Activated CD8-positive, alpha-beta memory T cell treated with anti-CD3 and anti-CD28 coated beads for 48 hours (primary cell): ENCODE measurements at places on chromosomes 1 and 21.

GRCh38 chr21:31766899-31767298 lies 35.0 kb upstream of the SCAF4 start:
- DNase-seq, result no peak

- no peak for DNase-seq
Measured at GRCh38 chr1:192350356-192350755, 33.6 kb downstream of the RGS21 start.

DNA sequence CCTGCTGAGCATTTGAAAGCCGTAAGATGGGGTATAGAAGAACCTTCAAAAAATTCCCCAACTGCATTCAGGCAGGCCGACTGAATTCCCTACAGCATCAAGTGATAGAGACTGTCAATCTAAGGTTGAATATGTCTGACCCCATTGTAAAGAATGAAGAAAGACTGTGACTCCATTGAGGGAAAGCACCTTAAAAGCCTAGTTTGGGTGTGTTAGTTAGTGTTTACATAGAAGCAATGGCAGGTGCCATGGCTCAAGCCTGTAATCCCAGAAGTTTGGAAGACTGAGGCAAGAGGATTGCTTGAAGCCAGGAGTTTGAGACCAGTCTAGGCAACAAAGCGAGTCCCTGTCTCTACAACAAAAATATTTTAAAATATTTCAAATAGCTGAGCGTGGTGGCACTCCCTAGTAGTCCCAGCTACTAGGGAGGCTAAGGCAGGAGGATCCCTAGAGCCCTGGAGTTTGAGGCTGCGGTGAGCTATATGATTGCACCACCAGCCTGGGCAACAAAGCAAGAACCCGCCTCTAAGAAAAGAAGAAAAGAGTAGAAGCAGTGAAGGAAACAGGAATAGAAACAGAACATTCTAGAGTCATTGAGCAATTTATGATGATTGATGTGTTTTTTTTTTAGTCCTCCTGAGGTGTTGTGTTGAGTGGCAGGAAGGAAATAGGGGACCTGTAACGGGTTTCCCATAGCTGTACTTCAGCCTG lies 15.4 kb downstream of the POLR3GL start:
- no peak for DNase-seq

- DNase-seq, result no peak
Measured at GRCh38 chr1:1768249-1768992, 9.8 kb downstream of the NADK start.

DNA sequence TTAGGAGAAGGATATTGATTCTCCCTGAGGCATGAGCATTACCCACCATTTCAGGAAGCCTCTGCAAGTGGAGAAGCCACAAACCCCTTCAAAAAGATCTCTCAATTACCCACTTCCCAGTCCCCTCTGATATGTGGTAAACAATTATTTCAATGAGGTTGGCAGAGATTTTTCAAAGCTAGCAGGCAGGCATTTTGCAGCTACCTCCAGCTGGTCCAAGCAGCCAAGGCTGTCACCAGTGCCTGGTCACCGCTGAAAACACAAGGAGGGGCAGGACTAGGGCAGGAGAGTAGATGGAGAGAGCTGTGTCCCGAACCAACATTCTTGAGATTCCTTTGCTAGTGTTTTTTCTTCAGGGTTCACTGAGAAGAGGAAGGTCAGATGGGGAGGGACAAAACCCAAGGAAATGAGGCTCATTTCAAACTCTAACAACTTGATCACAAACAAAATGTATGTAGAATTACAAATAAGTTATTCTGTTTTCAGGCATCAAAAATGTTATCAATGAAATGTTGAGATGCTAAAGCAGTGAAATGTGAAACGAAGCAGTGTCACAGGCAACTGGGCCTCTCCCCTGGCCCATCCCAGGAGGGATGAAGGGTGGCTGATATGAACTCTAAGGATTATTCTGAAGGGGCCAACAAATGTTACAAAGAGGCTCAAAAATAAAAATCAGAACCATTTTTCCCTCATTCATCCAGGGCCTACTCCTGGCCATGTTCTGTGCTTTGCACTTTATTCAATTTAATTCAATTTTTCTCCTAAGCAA lies 22.3 kb downstream of the APP start:
- no peak for DNase-seq

DNA sequence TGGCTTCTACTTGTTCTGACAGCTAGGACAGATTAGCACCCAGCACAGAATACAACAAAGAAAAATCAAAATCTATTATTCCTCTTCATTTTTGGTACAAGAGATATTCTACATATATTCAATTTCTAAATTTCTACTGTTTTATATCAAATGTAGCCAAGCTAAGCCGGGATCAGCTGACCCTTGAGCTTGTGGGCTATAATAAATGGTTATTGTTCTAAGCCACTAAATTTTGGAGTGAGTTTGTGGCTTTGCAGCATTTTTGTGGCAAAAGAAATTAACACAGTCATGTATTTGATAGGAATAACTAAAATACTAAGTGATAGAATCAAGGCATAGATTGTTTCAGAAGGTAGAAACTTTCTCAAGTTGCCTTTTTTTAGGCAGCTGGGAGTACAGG lies 50.7 kb downstream of the APP start:
- DNase-seq, result no peak
